Hypothalamus (tissue), 51 donors: ENCODE measurements at places on chromosomes 2 and 18.
A peak's percentile ranks its signal among the peaks of the same experiment; 100 is the strongest.

GRCh38 chr2:228329282-228329681, 147.8 kb upstream of the SPHKAP start:
- DNase-seq = no peak

GRCh38 chr2:217077831-217078407, 218.1 kb upstream of the TNP1 start:
- no peak for DNase-seq

GRCh38 chr2:40556739-40557138, 104.8 kb upstream of the SLC8A1 start:
- DNase-seq = no peak

DNA sequence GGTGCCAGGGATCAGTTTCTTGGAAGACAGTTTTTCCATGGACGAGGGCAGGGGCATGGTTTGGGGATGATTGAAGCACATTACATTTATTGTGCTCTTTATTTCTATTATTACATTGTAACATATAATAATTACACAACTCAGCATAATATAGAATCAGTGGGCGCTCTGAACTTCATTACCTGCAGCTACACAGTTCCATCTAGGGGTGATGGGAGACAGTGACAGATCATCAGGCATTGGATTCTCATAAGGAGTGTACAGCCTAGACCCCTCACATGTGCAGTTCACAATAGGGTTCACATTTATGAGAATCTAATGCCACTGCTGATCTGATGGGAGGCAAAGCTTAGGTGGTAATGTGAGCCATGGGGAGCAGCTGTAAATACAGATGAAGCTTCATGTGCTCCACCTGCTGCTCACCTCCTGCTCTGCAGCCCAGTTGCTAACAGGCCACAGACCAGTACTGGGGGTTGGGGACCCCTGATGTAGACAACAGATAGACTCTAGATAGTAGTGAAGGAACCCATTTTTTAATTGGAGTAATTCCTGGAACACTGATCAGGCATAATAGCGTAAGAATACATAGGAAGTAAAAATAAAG, 41.5 kb upstream of the MC4R start:
- no peak for DNase-seq

GRCh38 chr2:110777531-110778311, 45.3 kb downstream of the ACOXL start:
- DNase-seq = no peak

DNA sequence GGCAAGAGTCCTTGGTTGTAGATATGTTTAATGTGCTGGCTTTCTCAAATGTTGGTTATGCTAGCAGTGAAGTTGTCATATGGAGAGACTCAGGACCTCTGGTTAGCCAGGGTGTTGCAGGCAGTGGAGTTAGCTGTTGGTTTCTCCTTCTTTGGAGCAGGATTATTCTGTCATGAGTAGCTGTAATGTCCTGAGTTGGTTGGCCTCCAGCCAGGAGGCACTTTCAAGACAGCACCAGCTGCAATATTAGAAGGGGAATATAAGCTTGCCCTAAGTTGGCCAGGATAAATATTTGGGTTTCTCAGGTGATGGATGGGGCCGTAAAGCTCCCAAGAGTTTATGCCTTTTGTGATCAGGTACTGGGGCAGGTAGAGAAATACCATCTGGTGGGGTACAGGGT, 65.5 kb downstream of the MSTN start:
- no peak for DNase-seq

- DNase-seq = no peak
These were observed 57.8 kb upstream of the HAAO start for GRCh38 chr2:42850016-42850805.

DNA sequence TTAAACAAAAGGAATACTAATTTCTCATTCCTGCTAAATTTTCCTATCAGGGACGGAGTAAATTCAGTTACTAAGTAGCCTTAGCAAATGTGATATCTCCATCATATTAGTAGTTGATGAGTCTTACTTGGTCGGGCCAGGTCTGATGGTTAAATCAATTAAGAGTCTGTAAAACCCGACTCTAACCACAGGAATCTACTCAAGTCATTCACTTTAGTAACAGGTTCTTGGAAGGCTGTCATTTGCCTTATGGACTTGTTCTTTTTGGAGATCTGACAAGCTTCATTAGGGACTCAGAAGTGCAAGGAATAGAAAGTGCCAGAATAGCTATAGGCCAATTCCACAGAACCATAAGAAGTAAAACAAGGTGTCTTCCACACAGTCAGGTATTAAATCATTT, 119.0 kb downstream of the GCA start:
- no peak for DNase-seq

DNA sequence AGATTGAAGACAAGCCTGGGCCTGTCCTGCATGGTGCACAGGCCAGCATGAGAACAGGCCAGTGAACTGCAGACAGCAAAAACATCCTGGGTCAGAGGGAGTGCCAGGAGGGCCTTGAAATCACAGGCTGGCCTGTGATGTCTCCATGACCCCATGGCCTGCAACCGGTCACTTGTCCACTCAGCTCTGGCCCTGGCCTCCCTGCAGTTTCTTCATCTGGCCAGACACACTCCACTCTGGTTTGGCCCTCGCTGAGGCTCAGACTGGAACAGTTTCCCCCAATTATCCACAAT, 12.6 kb downstream of the CYRIA start:
- DNase-seq = no peak

DNA sequence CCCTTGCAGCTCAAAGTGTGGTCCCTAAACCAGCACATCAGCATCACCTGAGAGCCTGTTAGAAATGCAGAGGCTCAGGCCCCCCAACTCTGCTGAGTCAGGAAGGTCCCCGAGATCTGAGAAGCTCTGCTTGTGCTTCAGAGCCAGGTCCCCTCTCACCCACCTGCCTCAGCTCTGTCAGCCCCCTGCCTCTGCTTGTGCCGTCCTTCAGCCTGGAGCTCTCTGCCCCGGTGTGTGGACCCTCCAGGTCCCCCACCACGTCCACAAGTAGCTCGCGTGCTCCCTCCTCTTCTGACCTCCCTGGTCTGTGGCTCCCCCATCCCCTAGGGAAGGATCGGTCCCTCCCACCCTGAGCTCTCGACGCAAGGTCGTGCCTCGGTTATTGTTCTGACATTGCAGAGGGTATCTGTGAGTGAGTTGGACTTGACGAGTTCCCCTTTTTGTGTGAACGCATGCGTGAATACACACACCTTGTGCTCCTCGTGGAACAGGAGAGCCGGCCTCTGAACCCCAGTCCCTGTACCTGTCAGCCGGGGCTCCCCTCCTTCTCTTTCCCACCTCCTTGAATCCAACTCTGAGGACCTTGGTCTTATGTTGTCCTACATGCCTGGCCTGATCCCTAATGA, 75.5 kb upstream of the TAF1B start:
- DNase-seq = no peak

DNA sequence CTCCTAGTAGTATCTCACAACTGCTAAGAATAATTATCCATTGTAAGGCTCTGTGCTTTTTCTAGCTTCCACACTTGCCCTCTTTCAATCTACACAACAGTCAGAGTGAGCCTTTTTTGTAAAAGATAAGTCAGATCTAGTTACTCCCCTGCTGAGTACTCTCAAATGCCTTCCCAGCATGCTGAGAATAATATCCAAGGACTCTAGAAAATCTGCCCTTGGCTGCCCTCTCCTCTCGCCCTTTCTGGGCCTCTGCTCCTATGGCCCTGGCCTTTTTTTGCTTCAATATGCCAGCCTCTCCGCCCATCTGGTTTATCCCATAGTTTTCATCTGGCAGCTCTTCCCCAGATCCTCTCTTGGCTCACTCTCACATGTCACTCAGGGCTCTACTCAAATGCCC, 455.9 kb upstream of the UBE2E3 start:
- no peak for DNase-seq

DNA sequence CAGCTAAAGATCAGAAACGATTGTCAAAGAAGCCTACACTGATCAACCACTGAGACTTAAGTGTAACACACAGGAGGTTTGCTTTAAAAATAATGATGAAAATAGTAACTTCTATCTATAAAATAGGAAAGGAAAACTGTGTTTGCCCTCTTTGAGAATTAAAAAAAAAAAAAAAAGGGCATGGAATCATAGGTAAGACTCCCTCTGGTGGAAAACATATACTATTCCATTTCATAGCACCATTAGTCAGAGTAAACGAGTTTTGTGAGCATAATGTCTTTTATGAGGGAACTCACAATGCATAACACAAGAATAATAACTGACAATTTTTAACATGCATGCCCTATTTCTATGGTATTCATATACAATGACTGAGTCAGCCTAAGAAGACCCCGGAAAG, 36.3 kb downstream of the SLC35F5 start:
- no peak for DNase-seq

DNA sequence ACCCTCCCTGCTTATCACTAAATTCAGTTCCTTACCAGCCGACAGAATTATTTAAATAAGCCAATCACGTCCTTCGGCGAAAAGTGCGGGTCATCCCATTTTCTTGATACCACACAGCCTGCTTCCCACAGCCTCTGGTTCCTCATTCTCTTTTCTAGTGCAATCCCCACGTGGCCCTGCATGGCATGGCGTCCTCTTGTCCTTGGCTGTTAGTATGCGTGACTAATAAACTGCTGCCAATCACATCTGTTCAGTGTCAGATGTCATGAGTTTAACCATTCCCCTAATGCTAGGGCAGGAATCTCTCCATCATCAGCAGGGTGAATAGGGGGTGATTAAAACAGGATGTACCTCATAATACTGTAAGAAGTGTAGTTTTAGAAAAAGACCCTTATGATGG, 62.8 kb upstream of the TSPYL6 start:
- no peak for DNase-seq

DNA sequence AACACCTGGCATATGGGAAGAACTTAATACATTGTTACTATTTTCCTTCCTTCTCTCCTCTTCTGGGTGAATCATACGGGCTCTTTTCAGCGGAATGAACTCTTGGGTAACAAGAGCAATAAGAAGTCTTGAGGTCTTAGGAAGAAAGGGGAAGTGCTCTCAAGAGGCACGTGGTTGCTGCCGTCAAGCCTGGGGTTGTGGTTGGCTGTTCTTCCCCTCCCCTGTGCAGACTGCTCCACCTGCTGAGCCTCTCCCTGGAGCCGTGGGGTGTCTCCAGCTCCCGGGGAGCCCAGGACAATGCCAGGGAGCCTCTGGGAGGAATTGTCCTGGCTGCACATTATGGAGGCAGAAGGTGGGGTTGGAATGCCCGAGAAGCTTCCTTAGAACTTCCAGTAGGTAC, 19.4 kb downstream of the TOGARAM2 start:
- no peak for DNase-seq

GRCh38 chr18:13163167-13163927, 55.2 kb upstream of the LDLRAD4 start:
- no peak for DNase-seq

DNA sequence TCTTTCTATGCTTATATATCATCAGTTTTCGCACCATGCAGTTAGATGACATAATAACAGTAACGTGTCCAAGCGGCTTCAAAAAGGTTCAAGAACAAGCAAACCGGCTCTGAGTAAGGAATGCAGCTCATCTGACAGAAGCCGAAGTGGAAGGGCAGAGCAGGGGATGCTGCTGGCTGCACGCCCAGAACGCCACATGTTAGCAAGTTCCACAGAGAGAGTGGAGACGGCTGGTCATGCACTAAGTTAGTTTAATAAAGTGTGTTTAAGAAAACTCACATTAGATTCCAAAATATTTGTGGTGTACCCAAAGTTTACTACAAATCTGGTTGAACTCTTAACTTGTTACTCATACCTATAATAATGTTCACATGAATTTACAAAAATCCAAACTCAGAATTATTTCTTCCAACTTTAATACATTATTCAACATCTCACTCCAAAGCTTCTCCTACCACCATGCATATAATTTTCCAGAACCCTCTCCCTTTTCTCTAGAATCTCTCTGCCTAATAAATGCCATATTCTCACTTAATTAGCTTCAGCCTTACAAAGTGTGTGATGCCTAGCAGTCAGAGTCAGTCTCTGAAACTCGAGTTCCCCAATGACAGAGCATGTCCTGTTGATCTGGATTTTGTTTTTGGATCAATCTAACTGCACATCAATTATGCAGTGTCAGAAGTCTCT, 170.0 kb downstream of the DNAH7 start:
- DNase-seq = peak; percentile 48

DNA sequence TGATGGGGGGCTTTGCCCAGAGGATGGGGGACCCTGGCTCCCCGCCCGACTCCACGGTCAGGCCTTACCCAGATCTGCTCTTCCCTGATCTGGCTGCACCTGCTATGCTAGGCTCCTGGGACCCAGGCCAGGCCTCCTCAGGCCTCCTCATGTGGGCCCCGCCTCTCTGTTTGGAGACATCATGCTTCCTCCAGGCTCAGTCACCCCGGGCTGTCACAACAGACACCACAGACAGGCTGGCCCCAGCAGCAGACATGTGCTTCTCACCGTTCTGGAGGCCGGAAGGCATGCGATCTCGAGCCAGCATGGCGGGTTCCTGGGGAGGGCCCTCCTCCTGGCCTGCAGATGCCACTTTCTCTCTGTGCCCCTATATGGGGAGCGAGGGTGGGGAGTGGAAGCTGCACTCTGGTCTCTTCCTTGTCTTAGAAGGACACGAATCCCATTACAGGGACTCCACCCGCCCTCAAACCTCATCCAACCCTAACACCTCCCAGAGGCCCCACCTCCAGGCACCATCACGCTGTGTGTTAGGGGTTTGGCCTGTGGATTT, 10.8 kb upstream of the NEU4 start:
- DNase-seq = no peak

DNA sequence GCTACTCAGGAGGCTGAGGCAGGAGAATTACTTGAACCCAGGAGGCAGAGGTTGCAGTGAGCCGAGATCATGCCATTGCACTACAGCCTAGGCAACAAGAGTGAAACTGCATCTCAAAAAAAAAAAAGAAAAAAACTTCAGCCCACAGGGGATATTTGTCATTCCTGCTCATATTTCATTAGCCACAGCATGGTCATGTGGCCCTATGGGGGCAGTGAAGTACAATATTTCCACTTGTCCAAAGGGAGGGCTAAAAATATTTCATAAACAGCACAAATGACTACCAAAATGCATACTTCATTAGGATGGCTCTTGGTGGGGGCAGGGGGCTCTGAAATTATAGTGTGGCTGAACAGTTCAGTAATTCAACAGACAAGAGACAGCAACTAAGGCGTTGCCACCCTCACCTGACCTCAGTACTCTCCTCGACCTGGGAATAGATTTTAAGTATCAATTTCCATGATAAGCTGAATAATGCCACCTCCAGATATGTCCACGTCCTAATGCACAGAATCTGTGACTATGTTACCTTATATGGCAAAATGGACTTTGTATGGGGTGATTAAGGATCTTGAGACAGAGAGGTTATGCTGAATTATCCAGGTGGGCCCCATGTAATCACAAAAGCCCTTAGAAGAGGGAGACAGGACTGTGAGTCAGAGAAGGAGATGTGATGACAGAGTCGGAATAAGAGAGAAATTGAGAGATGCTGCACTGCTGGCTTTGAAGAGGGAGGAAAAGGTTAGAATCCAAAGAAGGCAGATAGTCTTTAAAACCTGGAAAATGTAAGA, 158.2 kb upstream of the CRIM1 start:
- DNase-seq = no peak

GRCh38 chr2:135590619-135591260, 59.5 kb downstream of the R3HDM1 start:
- DNase-seq = no peak

DNA sequence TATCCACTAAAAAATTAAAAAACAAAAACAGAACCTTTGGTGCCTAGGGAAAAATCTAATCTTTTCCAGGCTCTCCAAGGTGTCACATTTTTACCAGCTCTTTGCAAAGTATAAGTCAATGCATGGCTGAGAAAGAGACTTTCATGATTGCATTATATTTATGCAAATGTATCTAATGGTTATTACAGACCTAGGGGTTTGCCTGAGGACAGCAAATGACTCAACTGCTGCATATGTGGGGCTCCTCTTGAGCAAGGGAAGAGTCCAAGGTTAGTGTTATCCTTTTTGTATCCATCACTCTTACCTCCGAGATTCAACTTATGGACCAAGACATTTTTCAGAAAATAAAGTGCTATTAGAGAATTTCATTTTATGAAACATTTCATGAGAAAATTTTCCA, 33.9 kb upstream of the RMP24 start:
- DNase-seq = no peak
